ENCODE measurements at places on chromosomes 7 and 10.

- no peak for DNase-seq
Measured at GRCh38 chr10:14146501-14146900, 184.2 kb downstream of the FRMD4A start.

GRCh38 chr10:124016804-124017375 lies 76.5 kb downstream of the CHST15 start:
- DNase-seq, result no peak

GRCh38 chr10:509361-510102 lies 179.9 kb downstream of the DIP2C start:
- DNase-seq, result no peak

- no peak for DNase-seq
Measured at GRCh38 chr7:64314566-64314965, 805 bp downstream of the ZNF736 start.

- no peak for DNase-seq
Measured at GRCh38 chr10:115624448-115624847, 531.3 kb downstream of the ATRNL1 start.

- no peak for DNase-seq
Measured at GRCh38 chr7:17181482-17181881, 117.0 kb upstream of the AHR start.

GRCh38 chr7:146885231-146885630 lies 768.6 kb downstream of the CNTNAP2 start:
- DNase-seq, result no peak

- DNase-seq, result no peak
Measured at GRCh38 chr10:53209944-53210611, 437.5 kb upstream of the MBL2 start.

- DNase-seq, result no peak
Measured at GRCh38 chr10:5433182-5433581, 20.8 kb downstream of the NET1 start.

GRCh38 chr10:86024281-86025041 lies 342.1 kb downstream of the GRID1 start:
- DNase-seq, result no peak
